Glomerular endothelial cell (primary cell): ENCODE measurements at places on chromosomes 4 and X.
A peak's percentile ranks its signal among the peaks of the same experiment; 100 is the strongest.

- no peak for DNase-seq
Measured at GRCh38 chr4:8029689-8030088, 90.0 kb upstream of the AFAP1 start.

DNA sequence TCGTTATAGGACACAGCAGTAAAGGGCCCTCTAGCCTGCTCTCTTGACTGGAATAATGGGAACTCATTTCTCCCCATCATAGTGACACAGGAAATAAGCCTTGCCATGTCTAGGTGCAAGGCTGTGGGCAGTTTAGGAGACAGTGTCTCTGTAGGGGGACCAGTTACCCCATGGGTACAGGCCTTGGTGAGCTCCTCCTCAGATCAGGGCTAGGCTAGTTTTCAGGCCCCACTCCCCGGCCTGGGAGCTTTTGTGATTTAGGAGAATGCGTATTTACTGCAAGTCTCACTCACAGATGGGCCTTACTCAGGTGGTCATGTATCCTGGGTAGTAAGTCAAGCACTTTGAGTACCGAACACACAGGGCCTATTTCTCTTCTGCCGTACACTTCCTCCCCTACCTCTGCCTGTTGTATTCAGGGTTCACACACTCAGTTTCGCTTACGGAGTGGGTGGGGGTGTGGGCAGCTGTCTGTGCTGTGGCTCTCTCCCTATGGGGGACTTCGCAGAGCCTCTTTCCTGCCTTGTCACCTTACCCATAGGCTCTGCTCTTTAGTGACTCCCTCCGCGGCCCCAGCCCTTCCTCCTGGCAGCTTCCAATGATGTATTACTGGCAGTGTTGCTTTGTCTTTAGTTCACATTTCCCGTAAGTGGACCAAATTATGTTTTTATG, 34.2 kb downstream of the FAM193A start:
- DNase-seq, result no peak

- no peak for DNase-seq
Measured at GRCh38 chr4:17665852-17666251, 51.4 kb downstream of the MED28 start.

DNA sequence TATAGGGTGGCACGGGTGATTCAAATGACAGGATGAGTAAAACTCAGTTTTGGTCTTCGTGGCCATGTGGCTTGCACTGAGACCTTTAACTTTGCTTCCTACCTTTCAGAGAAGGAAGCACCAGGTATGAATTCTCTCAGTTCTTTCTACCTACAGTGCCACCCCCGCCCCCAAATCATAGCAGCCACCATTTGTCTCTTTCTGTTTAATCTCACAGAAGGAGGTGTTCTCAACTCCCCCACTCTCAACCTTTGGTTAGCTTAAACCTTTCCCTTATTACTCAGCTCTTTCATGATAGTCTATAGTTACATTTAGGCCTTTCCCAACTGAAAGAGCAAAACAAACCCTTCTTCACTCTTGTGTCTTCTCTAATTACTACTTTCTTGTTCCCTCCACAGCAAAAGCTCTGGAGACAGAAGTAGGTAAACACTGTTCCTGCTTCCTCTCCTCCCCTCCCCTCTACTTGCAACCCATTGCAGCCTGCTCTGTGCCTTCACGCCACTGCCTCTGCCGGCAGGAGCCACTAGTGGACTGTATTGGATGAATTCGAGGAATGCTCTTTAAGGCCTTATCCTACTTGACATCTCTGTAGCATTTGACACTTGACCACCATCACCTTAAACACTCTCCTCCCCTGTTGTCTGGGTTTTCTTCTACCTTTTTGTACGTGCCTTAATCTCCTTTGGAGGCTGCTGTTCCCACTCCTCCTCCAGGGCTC, 123.7 kb downstream of the AFF1 start:
- no peak for DNase-seq

DNA sequence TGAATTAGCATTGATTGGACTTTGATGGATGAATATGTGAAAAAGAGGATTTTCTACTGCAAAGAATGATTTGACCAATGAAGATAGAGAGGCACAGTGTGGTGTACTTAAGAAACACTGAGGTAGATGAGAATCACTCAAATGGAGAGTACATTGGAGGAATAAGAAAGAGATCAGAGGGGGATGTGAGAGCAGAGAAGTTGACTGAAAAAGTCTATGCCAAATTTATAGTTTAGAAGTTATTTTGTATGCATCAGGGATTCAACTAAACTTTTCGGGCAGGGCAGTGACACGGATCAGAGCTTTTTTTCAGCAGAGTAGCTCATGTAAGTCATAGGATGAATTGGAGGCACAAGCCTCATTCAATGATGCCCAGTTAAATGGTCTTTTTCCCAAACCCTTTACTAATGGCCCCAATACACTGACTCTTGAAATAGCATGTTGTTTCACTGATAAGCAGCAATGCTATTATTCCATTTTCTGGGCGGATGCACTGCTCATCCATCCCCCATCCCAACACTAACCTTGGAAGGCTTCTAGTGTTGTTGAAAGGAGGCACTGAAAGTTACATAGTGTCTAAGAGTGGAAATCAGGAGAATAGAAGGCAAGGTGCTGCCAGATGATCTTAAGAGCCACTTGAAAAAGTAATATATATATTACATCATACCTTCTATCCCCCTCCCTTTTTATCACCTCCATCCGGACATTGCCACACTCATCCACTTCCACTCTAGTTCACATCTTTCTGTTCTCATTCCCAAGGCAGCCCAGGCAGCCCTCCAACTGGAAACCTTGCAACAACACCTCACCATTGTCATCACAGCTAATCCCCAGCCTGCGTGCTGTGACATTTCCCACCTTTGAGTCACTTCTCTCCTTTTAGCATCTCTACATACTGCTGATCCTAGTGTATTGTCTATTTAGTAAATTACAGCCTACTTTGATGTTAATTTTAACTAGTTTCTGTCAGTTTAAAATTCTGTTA, 46.1 kb downstream of the ARHGAP24 start:
- DNase-seq, result no peak

DNA sequence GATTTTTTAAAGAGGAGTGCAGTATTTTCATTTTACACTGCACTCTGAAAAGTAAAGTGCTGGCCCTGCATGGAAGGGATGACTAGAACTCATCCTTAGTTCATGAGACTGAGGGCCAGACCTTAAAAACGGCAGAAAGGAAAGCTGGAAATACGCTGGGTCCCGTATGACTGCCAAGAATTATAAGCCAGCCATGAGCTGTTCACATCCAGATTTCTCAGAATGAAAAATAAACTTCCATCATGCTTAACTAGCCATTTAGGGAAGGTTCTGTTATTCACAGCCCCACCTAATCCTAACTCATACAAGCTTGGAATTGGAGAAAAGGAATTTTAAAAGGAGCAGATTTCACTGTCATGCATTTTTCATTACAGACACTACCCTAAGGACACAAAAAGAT, 894.4 kb downstream of the FAT4 start:
- no peak for DNase-seq

GRCh38 chrX:13778916-13779315, 38.0 kb downstream of the GPM6B start:
- peak; percentile 5 for DNase-seq

- DNase-seq, result no peak
Measured at GRCh38 chr4:128787509-128788311, 21.8 kb upstream of the JADE1 start.

DNA sequence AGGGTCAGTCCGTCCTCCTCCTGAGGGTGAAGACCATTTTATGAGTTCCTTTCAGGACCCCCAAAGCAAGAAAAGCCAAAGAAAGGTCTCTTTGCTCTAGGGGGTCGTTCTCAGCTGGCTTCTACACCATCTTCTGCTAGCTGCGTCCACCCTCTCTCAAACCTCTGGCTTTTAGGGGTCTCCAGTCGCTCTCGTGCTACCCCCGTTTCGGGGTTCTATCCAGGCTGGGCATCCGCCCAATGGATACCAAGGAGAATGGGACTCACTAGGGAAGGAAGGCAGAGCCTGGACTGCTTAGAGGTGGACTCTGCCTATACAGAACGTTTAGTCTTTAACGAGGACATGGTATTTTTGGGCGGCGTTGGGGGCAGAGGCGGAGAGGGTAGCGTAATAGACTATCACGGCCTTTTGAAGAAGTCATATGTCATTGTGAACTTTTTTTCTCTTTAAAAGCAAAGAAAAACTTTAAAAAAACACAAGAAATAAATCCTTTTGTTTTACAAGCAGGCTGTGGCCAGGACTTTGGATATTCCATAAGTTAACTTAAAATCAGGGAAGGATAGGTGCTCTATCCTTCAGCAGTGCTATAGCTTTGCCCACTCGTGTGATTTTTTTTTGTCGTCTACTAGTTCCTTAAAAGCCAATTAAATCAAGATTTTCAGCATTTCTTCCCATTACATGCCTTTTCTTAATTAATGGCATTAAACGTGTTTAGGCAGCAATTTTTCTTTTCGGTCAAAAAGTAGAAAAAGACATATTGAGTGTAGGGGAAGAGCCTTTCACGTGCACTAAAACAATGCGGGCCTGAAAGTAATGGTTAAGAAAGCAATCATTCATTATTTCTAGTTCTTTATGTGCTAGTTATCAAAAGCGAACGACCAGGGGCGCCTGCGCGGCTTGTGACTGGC, 7.2 kb upstream of the PITX2 start:
- no peak for DNase-seq

GRCh38 chr4:183130328-183131155, 31.5 kb downstream of the WWC2 start:
- no peak for DNase-seq

DNA sequence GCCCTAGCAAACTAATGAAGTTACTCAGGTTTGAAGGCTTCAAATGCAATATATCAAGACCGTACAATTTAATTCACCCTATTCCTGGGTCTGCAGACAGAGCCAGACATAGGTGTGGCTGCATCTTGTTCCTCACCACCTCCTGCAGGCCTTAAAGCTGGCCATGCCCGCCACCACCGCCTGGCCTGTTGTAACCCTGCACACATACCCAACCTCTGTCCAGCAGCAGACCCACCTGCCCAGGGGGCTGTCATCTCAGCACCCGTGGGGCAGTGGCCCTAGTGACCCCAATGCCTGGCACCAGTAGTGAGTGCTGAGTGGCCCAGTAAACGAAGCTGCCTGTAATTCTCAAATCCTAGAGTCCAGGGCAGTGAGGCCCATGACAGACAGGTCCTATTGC, 40.7 kb downstream of the ZBTB49 start:
- no peak for DNase-seq

DNA sequence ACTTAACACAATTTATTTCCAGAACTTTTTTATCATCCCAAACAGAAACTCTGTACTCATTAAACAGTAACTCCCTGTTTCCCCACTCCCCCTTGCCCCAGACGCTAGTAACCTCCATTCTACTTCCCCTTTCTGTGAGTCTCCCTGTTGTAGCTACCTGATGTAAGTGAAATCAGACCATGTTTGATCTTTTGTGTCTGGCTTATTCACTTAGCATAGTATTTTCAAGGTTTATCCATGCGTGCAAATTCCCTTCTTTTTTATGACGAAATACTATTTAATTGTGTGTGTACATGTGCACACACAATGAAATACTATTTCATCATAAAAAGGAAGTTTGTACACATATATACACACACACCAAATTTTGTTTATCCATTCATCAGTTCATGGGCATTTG, 5.2 kb downstream of the PKD2 start:
- DNase-seq, result no peak

DNA sequence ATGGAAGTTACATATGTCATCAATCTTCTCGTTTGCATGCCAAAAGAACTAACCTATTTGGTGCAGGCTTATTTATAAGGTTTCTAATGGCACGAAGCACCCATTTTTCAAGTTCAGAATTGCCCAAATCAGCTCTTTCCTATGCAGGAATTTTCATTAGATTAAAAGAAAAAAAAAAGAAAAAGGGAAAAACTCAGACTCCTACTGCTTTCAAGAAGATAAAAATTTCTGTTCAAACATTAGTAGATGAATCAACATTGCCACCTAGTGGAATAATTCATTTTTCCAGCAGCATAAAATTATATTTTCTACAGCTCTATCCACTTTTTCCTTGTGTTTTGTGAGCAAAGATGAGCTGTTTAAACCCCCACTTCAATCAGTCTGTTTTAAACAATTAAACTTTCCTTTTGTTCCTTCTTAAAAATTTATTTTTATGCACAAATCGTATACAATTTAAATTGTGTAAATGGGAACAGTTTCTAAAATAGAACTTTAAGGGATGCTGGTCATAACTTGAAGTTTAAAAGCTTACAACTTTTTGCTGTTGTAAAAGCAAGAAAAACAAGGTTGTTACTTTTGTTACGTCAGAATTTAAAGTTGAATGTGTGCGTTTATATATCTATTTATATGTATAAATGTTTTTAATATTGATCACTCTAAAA, 309.9 kb downstream of the ARAP2 start:
- DNase-seq, result no peak

- no peak for DNase-seq
Measured at GRCh38 chr4:156169011-156169410, 215.3 kb upstream of the CTSO start.
